RKO (cell line): ENCODE measurements at places on chromosomes 13 and 19.

- DNase-seq: no peak
Observed at GRCh38 chr19:35100588-35101533, 14.8 kb upstream of the FXYD3 start.

GRCh38 chr19:5635427-5635826 is 12.5 kb downstream of the SAFB start:
- DNase-seq: no peak

- DNase-seq: no peak
Observed at GRCh38 chr13:41919741-41920487, 41.0 kb downstream of the VWA8 start.

DNA sequence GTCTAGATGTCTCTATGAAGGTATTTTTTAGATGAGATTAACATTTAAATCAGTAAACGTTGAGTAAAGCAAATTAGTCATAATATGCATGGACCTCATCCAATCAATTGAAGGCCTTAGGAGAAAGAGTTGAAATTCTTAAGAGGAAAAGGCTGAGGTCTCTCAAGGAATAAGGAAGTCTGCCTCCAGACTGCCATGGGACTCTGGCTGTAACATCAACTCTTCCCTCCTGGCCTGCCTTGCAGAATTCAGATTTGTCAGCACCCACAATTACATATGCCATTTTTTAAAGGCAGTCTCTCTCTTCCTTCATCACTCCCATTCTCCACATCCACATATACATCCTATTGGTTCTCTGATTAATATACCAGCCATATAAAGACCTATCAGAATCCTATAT is 28.8 kb upstream of the INTS6 start:
- no peak for DNase-seq

DNA sequence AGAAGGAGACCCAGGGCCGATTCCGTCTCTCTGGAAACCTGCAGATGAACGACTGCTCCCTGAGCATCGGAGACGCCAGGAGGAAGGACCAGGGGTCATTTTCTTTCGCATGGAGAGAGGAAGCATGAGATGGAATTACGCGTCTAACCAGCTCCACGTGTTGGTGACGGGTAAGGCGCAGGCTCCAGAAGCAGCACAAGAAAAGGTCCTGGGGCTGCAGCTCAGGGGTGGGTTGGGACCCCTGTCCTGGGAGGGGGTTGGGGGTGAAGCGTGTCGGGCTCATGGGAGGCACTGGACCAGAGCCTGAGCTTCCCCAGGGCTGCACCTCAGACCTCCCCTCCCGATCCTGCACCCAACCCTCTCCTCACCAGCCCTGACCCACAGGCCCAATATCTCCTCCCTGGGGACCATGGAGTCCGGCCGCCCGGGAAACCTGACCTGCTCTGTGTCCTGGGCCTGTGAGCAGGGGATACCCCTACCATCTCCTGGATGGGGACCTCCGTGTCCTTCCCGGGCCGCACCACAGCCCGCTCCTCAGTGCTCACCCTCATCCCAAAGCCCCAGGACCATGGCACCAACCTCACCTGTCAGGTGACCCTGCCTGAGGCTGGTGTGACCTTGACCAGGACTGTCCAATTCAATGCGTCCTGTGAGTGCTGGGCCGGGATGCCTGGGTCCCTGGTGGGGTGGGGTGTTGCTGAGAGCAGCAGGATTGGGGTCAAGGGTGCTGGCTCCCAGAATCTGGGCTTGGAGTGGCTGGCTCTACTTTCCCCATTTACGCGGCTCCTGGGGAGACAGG is 39.6 kb upstream of the CD33 start:
- DNase-seq: no peak

GRCh38 chr13:30787738-30788525 is 52.6 kb downstream of the ALOX5AP start:
- no peak for DNase-seq
